Right hindlimb (tissue), 1 donor: ENCODE measurements at places on chromosomes 12 and 14.
A peak's percentile ranks its signal among the peaks of the same experiment; 100 is the strongest.

GRCh38 chr14:65877624-65878023, 465.1 kb downstream of the FUT8 start:
- DNase-seq = no peak

DNA sequence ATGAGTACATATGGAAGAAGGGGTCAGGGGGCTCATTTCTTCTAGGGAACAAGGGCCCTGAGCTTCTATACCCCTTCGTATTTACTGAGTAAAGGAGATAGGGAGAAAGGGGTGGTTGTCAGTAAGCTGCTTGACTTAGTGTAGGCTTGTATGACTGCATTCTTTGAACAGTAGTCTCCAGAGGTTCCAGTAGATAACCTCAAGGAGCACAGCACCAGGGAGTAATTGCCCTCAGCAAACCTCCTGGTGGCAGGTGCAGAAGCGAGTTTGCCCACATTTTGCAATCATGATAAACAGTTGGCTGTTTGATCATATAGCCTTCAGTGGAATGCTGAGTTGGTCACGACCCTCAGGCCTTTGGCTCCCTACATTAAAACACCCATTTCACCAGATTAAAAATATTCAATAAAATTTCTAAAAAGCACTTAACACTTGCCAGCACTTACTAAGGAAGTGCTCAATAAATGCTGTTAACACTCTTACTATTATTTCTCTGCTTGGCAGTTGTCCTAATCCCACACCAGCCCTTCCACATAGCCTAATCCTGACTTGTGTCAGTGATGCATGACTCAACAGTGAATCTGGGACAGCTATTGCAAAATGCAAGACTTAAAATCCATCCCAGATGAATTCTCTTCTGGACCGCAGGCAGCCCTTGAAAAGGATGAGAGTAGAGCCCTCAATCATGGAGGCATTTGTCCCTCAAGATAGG, 3.7 kb upstream of the DHRS4L2 start:
- DNase-seq = no peak

DNA sequence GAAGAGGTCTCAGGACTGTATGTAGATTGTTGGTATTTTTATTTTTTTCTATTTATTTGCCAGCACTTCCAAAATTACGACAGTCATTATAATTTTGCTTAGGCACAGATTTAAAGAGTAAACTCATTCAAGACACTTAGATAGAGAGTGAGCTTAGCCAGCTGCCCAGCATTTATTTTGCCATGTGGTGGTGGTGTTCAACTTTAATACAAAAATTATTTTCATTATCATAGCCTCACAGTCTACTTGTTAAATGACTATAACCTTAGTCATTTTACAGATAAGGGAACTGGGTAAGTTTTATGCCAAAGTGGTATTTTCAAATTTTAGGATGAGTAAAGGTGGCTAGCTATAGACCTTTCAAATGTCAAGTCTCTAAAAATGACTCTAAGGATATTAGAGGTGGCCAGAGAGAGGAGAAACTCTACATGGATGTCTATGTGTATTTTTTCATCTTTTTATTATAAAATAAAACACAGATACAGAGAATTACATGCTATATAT, 66.7 kb downstream of the LRRC9 start:
- DNase-seq = no peak

DNA sequence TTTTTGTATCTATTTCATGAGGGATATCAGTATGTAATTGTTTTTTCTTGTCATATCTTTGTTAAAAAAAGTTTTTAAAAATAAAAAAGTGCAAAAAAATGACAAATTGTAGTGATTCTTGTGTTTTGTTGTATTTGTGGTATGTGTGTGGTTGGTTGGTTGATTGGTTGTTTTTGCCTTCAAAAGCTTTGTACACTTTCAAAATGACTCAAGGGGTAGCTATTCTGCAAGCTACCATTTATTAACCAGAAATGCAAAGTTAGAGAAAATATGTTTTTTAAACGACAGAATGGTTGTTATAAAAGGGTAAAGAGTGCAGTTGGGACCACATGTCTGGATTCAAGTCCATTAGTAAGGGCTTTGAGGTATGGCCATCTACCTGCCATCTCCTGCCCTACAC, 119.3 kb downstream of the SLC35F4 start:
- no peak for DNase-seq

- DNase-seq = no peak
These were observed 803 bp downstream of the STK38L start for GRCh38 chr12:27244689-27245488.

DNA sequence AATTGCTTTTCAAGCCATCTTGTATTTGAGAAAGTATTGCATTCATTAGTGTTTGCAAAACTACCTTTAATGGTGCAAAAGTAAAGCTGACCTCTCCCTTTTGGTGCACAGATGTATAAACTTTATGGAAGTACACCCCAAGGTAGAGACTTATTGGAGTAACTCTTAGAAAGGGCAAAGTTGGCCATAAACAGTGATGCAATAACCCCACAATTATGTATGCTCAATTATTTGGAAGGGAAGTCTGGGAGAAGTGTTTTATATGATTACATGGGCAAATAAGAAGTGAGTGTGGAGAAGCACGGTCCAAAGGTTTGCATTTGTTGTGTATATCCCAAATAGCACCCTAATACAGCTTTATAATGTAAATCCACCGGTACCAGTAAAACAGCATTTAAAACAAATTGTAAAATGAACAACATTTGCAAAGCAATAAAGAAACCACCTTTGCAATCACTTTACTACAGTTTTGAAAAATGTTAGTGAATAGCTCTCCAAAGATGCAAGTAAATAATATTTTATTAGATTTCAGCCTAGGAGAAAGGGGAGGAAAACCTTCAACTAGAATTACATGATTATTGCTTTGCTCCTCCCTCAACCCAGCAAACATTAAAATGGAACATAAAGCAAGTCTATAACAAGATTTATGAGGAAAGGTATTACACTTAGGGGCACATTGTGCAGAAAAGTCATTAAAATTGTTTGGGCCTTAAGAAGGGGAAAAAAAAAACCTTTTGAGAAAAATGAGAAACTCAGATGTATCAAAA, 70.5 kb downstream of the HMGA2 start:
- DNase-seq = no peak

DNA sequence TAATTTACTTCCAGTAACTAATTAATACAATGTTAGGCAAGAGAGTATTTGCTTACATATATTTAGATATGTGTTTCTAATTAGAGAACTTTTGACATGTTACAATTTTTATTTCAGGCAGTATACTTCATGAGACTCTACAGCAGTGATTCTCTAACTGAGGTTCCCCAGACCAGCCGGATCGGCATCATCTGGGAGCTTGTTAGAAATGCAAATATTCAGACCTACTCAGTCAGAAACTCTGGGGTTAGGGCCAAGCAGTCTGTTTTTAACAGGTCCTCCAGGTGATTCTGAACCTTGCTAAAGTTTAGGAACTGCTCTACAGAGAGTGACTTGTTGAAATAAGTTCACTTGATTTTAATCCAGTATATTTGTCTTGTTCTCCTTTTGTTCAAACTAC, 46.5 kb downstream of the ARID2 start:
- no peak for DNase-seq

GRCh38 chr12:94165670-94166364, 17.4 kb downstream of the PLXNC1 start:
- no peak for DNase-seq

- no peak for DNase-seq
These were observed 175.5 kb downstream of the PTPRO start for GRCh38 chr12:15497671-15498292.

GRCh38 chr12:60259225-60259624, 663.4 kb downstream of the SLC16A7 start:
- DNase-seq = no peak

DNA sequence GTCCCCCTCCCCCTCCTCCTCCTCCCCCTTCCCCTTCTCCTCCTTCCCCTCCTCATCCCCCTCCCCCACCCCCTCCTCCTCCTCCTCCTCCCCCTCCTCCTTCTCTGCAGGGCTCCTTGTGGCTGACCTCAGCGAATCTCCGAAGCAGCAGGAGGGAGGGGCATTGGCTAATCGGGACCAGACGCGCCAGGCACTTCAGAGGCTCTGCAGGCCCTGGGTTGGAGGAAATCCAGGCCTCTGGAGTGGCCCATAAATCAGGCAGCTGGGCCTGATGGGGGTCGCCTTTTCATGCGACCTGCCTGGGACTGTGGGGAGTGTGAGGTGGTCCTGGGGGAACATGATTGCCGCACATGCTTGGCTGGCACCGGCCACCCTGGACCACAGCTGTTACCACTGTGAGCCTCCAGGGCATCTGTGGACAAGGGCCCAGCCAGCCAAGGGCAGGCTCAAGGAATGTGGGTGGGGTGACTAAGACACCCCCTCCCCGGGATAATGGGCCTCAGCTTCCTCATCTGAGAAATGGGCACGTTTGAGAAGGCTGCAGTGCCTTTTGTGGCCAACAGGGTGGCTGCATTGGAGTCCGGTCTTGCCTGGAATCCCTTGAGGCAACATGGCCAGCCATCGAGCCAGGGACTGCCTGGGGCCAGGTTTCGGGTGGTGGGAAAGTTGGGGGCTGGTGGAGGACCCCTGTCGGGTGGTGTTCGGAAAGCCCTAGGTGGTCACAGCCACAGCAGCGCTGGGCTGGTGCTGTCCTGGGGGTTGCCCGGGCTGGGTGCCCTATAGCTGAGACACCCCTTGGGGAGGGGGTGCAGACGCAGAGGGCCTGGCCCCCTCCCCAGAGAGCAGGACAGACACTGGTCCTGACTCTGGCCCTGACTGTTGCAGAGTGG, 12.0 kb downstream of the KIF26A start:
- peak; percentile 86 for DNase-seq

- no peak for DNase-seq
These were observed 304.1 kb downstream of the EGLN3 start for GRCh38 chr14:33646692-33647260.
